ENCODE measurements at places on chromosomes 5 and 9.

DNA sequence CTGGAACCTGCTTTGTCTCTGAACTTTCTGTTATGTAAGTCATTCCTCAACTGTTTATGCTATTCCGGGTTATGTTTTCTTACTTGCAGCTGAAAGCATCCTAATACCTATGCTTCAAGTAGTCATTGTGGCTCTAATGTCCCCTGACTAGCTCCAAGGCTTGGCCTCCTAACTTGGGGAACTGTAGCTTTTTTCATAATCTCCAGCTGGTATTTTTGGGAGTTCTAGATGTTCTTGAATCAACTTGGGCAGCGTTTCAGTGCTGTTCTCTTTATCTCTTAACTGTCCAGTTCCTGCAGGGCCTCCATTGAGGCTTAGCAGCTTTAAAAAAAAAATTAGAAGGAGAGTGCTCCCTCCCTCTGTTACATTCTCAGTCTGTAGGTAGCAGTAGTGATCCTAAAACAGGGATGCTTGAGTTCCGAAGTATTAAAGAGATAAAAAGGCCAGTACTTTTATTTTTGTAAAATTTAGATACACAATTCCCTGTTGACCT, 100.0 kb upstream of the ACTBL2 start:
- no peak for DNase-seq

DNA sequence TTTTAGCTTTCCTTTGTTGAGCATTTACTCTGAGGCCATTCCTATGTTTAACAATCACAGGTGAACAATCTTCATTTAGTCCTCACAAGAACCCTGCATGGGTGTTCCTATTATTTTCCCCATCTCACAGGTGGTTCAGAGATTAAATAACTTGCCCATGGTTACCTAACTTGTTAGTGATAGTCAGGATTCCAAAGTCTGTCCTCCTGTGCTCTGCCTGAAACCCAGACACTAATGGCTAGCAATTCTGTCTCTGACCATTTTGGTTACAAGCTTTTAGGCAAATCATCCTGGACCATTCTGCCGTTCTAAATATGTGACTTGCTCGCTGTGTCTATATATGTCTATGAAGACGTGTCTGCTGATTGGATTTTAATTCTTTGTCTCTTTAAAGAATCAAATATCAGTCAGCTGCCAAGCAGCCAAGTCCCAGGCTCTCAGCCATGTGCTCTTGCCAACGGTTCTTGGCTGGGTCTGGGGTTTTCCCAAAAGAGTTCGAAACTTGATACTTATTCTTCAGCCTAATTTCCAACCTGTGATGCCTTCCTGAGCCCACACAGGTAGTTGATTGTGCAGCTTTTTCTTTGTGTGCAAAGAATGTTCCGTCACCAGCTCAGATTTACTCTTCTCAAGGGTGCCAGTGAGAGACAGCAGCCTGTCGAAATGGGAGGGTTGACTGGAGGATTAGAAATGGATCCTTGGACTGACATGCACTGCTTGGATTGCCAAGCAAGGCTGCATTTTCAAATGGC, 121.7 kb downstream of the NREP start:
- DNase-seq: no peak

DNA sequence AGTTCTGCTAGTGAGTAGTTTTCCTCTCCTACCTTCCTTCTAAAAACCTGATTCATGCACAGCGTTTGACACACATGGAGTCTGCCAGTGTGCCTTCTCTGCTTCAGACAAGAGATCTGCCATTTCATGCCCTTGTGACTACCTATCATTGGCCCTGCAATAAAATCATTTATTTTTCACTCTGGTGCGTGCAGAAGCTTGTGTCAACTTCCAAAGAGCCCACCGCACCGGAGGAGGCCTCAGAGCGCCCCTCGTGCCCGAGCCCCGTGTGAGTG, 13.7 kb downstream of the HNRNPH1 start:
- no peak for DNase-seq

DNA sequence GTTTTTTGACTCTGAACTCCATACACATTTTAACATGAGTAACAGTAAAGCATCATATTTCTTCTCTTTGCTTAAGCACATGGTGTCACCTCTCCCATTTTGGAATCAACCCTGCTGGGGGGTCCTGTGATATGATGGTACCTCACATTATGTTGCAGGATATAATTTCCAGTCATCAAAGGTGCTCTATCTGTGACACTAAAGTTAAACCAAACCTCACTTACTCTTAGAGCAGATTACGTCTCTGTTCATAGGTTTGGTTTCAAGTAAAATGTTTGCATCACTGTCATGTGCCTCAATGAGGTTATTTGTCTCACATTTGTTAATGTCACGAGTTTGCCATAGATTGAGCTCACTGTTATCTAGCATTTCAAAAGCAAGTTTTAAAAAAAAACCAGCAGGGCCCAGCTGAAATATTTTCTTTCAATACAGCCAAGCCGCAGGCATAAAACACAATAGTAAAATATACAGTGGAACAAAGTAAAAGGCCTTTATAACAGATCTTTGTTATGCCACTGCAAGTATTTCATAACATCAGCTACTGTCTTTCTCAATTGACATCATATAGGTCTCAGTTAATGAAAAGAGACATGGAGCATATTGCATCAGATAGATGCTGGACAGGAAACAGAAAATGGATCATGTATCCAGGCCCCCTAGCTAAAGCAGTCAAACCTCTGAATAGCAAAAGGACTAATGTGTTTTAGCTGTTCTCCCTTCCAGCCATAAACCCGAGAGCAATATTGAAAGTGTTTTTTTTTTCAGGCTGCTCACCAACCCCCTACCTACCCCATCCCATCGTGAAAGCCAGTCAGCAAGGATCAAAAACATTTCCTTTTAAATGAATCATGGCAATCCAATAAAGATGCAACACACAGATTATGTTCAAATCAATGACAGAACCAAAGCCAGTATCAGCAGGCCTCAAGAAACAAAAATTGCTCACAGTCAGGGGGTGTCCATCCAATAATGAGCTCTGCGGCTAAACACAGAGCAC, 182.1 kb upstream of the ITGA1 start:
- DNase-seq: no peak

GRCh38 chr9:4375424-4376200, 75.7 kb upstream of the GLIS3 start:
- DNase-seq: no peak

- no peak for DNase-seq
Observed at GRCh38 chr5:97550164-97550563, 367.1 kb upstream of the RIOK2 start.

DNA sequence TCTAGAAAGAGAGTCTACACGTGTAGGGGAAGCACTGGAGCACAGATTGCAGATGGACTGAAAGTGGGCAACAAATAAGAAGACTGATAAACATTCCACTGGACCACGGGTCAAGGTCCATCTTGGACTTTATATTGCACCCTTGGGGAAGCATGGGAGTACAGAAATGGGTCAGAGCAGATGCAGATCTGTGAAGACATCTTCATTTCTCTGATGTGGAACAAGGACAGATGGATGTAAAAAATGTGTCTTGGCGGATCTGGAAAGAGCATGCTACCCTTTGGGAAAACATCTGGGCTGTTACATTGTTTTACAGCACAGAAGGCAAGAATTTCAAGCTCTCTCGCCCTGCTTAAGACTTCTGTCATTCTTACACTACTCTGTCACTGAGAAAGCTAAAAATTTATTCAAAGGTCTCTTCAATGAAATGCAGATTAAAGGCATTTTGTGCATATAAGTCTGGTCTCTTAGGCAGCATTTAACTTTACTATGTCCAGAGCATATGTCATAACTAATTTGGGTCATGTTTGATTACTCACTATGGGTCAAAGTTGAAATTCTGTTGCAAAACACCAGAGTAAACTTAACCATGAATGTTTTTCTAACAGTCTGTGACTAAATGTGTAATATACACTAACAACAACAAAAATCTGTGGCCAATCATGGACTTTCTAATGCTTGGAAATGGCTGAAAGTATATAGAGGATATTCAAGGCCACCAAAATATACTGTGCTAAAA, 756.4 kb upstream of the DMAC1 start:
- no peak for DNase-seq

GRCh38 chr5:37814699-37815098, 25.1 kb downstream of the GDNF start:
- no peak for DNase-seq

DNA sequence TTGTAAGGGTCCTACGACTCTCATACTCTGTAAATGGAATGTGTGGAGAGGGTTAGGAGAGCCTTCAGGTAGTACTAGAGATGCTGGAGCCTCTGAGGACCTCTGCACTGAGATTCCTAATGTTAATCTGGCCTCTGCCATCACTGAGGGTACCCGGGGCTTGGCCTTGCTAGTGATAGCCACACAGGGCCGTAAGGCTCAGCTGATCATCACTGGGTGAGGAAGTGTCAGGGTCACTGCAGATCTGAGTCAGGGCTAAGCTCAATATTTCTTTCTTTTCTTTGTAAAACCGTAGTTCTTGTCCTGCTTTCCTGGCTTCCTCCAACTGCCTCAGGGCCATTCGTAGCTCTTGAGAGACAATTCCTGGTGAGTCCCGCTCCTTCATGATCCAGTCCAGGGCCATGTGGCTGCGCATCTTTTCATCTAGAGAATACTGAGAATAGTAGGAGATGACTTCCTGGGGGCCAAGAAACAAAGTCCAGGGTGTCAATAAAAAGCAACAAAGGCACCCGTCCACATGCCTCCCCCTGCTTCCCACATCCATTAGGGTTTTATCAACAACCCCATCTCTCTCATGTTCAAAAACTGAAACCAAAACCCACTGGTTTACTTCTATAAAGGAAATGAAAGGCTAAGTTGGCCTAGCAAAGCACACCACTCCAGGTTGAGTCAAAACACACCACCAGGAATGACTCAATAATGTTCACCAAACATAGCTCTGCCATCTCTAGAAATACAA, 47.7 kb downstream of the LIX1 start:
- no peak for DNase-seq

GRCh38 chr5:164235300-164235891, 730.0 kb downstream of the MAT2B start:
- no peak for DNase-seq

DNA sequence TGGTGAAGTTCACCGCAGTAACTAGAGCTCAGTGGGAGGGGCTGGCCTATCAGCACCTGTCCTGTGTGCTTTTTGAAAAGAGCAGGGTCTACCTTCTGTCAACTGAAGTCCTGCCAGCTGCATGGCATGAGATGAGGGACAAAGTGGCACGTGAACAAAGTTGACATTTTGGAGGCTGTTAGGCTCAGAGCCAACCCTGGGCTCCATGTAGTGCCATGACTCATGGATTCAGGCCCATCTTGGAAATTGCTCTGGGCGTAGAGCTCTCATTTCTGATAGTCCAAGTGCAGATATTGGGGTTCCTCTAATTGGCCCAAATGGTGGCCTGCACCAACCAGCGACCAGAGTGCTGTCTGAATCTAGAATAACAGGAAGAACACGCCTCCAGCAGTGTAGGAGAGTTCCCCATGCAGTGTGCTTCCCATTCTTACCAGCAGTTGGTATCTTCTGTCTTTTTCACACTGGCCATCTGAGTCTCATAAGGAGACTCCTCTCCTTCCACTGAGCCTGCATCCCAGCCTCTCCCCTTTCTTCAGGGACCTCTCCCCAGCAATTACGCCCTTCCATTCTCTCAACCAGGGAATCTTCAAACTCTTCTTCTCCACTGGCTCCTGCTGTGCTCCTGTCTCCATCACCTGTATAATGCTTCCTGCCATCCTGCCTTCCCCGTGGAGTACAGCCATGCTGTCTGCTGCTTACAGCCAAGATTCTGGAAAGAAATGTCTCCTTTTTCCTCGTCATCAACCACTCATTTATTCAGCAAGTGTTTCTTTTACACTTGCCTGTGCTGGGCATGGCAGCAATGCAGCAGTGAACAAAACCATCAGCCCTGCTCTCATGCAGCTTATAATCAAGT, 30.4 kb downstream of the IRF1 start:
- DNase-seq: no peak
